ENCODE measurements at places on chromosomes 2 and 18. TPM values are rescaled to one million over a fixed set of nuclear protein-coding genes. Genes with fewer than 3 reads are reported as not detected.
A peak's percentile ranks its signal among the peaks of the same experiment; 100 is the strongest.

- no peak for DNase-seq
These were observed 8.3 kb downstream of the TCF4 start for GRCh38 chr18:55579501-55580270.

GRCh38 chr2:61179701-61180639, 18.0 kb downstream of the C2orf74 start:
- peak; percentile 50 for DNase-seq

DNA sequence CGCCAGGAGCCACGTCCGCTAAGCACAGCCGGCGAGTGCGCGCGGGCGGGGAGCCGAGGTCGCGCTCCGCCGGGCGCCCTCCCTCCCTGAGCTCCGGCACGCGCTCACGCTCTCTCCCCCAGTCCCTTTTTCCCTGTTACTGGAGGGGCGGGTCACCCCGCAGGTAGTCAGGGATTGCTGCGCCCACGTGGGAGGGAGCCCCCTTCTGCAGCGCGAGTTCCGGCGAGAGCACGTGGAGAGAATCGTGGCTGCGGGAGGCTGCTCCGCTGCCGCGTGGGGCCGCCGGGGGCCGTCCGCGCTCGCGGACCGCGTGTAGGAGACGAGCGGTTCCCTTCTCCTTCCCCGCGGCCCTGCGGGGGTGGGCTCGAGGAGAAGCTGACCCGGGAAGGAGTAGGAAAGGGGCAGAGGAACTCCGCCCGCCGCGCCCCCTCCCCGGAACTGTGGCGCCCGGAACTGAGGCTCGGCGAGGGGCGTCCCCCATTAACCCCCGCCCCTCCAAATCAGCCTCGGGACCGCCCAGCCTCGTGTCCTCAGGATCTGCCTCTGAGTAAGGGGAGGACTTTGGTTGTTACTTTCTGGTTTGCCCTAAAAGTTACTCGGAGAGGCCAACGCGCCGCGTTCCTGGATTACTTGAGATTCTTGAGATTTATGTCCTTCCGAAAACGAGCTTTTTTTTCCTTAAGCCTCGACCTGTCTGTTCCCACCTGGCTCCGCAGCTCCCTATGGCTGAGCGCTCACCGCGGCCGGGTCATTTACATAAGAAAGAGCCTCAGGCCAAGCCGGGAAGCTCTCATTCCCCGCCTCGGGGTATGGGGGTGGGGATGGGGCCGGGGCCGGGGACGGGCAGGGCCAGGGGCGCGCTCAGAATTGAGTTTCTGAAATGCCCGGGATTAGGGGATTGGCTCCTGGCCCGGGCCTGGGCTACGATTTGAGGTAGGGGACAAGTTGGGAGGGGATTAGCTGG, 1.1 kb downstream of the HK2 start:
- DNase-seq, result peak; percentile 48

- DNase-seq, result no peak
These were observed 21.4 kb downstream of the NCOA1 start for GRCh38 chr2:24512404-24512803.

DNA sequence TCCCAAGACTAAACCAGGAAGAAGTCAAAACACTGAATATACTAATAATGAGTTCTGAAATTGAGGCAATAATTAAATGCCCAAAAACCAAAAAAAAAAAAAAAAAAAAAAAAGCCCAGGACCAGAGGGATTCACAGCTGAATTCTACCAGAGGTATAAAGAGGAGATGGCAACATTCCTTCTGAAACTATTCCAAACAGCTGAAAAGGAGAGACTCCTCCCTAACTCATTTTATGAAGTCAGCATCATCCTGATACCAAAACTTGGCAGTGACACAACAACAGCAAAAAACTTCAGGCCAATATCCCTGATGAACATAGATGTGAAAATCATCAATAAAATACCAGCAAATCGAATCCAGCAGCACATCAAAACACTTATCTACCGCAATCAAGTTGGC, 108.5 kb upstream of the COL3A1 start:
- DNase-seq, result no peak

The NOL4 gene
- 6.5 TPM for polyA plus RNA-seq

The ZC3H6 gene
- 5.1 TPM for polyA plus RNA-seq

The SMYD1 gene
- 189 TPM for polyA plus RNA-seq

- DNase-seq, result no peak
These were observed 154.7 kb upstream of the LRP1B start for GRCh38 chr2:142285480-142285879.

- DNase-seq, result no peak
These were observed 517 bp downstream of the GCFC2 start for GRCh38 chr2:75710220-75710576.

GRCh38 chr18:79518683-79519128, 123.0 kb downstream of the NFATC1 start:
- no peak for DNase-seq

The MATN3 gene
- polyA plus RNA-seq, result not detected

- DNase-seq, result no peak
These were observed 192.4 kb downstream of the ZBTB7C start for GRCh38 chr18:48216639-48217257.

GRCh38 chr2:111634050-111634794, 249.8 kb downstream of the ANAPC1 start:
- no peak for DNase-seq

DNA sequence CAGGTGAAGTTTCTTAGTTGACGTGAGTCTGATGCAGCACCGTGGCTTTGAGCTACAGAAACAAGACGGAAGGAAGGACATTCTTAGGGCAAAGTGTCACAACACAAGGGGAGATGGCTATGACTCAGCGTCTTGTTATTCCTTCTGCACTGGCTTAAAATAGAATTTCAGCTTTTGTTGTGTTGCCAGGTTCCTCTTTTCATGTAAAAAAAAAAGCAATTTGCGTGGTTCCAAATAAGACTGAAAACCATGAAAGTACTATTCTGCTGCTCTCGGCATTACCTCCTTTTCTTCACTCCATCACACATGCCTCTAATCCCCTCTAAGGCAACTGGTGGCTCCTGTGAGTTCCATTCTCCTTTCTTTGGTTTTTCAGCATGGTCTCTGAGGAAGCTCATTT, 150.1 kb downstream of the ANTXR1 start:
- no peak for DNase-seq

DNA sequence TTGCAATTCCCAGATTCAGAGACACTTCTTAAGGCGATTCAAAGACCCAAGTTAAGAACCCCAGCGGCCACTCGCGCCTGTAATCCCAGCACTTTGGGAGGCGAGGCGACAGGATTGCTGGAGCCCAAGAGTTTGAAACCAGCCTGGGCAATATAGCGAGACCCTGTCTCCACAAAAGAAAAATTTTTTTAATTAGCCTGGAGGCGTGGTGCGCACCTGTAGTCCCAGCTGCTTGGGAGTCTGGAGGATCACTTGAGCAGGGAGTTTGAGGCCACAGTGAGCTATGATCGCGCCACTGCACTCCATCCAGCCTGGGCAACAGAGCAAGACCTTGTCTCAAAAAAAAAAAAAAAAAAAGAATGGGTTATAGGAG, 585 bp upstream of the ANAPC1 start:
- DNase-seq, result no peak

The CYRIA gene
- 6.6 TPM for polyA plus RNA-seq

DNA sequence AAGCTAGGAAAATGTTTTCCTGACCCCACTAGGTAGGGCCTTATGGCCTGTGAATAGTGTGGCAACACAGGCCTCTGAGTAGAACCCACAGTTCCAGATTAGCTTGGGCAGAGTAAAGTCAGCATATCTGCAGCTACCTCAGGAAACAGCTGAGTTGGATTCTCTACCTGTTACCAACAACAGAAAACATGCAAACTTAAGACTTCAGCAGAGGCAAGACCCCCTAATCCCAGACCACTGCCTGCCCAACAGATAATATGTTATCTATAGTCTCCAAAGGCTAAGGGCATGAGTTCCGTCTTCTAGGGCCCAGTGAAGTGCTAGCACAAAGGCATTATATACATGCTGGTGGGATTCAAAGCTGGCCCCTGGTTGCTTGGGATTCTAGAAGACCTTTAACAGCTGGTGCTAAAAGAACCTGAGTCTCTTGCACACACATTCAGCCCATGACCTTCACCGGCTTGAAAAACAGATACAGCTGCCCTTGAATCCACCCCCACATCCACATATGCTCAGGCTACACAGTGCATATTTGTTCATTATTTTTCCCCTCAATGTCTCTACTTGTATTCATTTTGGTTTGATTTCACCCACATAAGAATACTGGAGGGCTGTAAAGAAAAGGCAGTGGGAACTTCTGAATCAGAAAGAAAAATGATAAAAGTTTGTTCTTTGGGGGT, 13.5 kb upstream of the UBXN4 start:
- DNase-seq, result no peak

DNA sequence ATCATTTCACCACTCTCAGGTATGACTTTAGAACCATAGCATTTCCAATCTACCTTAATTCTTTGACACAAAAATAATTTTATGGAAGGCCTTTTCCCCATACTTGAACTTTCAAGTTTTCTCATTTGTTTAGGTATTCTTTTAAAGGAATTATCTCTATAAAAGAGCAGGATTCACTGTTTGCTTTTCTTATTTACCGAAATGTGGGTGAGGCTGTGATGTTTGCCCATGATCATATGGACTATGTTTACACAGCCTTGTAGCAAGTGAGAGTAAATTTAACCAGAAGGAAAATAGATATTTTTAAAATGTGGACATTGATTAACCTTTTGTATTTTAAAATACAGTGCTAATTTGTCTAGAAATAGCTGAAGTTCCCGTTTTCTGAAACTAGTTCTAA, 26.3 kb downstream of the CAB39 start:
- DNase-seq, result no peak

The CCDC150 gene
- polyA plus RNA-seq, result 9.4 TPM

DNA sequence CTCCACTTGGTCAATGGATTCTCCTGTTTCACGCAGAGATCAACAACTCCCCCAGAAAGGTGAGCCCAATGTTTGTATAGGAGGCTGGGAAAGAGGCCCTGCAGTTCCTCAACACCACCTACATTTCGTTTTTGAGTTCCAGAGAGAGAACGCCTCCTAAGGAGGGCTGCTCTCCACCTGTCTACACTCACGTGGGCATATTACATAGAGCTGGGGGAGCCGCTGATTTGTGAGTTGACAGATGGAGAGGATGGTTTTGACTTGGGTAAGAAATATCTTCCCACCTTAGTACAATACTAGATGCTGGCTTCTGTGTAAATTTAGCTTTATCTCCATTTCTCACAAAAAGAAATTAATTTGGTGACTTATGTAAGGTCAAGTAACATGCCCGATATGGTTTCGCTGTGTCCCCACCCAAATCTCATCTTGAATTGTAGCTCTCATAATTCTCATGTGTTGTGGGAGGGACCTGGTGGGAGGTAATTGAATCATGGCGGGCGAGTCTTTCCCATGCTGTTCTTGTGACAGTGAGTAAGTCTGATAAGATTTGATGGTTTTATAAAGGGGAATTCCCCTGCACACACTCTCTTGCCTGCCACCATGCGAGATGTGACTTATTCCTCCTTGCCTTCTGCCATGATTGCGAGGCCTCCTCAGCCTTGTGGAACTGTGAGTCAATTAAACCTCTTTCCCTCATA, 274.5 kb upstream of the PXDN start:
- no peak for DNase-seq

- no peak for DNase-seq
These were observed 162.7 kb downstream of the CAMKMT start for GRCh38 chr2:44524347-44524926.

- DNase-seq, result no peak
These were observed 7.7 kb downstream of the DNMT3A start for GRCh38 chr2:25333981-25334380.

DNA sequence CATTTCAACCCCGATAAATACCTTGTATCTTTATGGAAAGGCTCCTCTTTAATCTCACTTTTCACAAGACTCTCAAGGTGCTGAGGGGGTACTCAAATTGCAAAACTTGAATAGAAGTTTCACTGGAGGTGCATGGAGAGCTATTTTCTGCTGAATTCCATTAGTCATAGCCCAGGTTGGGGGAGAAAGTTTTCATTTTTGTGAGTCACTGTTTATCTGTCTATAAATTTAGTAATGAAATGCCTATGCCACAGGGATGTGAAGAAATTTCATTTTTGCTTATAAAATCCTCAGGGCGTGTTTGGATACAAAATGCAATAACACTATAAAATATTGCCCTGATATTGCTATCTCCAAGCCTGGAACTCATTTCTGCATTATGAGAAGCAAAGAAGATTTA, 346.3 kb downstream of the LRATD1 start:
- no peak for DNase-seq

- peak; percentile 7 for DNase-seq
These were observed 103.9 kb downstream of the KLHL14 start for GRCh38 chr18:32668956-32669355.

GRCh38 chr2:6168485-6168884, 476.3 kb downstream of the SOX11 start:
- no peak for DNase-seq

DNA sequence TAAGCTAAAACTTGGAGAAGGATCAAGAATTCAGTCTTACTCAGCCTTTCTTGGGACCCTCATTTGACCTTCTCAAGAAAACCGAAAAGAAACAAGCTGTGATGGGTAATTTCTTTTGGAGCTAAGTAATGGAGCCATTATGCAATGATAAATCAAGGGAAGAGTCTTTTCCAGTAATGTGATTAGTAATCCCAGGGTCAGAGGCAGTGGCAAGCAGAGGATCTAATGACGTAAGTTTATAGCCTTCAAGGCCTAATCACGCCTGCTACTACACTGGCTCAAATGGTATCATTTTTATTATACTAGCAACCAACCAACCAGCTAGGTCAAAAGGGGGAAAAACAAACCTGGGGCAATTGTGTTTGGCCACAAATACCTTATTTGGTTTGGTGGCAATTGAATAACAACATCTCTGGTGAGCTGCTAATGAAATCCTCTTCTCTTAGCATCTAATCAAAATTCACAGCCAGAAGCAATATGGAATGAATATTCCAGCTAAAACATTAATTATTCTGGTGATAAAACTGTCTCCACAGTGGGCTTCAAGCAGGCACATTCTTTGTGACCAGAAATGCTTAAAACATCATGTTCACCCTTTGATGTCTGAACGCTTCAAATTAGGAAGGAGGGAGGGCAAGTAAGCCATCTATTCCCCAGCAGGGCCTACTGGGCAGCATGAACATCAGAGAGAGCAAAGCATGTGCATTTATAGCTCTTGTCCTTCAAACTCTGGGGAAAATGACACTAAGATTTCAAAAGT, 114.9 kb upstream of the SULT1C3 start:
- DNase-seq, result no peak

GRCh38 chr2:240325016-240326007, 110.2 kb upstream of the GPC1 start:
- DNase-seq, result no peak

The ERMN gene
- not detected for polyA plus RNA-seq

GRCh38 chr2:26970928-26971627, 641 bp downstream of the MAPRE3 start:
- DNase-seq, result no peak

The C2orf66 gene
- polyA plus RNA-seq, result 0.43 TPM

GRCh38 chr2:211931314-211931713, 607.3 kb downstream of the ERBB4 start:
- no peak for DNase-seq

GRCh38 chr2:63651861-63652651, 63.3 kb downstream of the MDH1 start:
- DNase-seq, result no peak

The EIF2AK2 gene
- polyA plus RNA-seq, result 25.5 TPM

Measured in muscle of arm (tissue), 14 donors.